ENCODE measurements at places on chromosomes 2 and 18.

GRCh38 chr2:148338541-148338940 lies 306.0 kb upstream of the EPC2 start:
- no peak for DNase-seq

DNA sequence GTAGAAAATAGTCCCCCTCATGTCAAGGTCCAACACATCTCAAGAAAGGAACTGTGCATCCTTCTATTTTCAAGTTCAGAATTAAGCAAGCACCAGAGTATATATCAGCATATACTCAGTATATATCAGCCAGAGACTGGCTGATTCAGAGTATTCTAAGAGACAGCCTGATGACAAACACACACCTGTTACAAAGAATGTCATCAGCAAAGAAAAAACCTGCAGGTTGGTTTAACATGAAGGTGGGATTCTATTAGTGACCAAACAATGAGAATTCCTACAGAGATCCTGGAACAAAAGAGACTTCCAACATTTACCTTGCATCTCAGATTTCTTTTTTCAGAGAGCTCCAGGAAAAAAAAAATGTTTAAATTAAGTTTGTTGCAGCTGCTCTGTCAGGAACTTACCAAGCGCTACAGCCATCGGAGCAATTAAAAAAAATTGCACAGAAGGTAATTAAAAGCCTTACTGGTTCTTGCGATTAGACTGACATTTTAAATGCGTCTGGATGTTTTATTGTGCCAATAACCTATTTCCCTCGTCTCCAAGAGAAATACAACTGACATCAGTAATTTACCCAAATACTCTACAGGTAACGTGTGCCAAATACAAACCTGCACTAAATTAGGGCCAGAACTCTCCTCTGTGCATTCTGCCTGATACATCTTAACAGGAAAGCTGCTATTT lies 218.1 kb downstream of the HNMT start:
- DNase-seq = no peak

DNA sequence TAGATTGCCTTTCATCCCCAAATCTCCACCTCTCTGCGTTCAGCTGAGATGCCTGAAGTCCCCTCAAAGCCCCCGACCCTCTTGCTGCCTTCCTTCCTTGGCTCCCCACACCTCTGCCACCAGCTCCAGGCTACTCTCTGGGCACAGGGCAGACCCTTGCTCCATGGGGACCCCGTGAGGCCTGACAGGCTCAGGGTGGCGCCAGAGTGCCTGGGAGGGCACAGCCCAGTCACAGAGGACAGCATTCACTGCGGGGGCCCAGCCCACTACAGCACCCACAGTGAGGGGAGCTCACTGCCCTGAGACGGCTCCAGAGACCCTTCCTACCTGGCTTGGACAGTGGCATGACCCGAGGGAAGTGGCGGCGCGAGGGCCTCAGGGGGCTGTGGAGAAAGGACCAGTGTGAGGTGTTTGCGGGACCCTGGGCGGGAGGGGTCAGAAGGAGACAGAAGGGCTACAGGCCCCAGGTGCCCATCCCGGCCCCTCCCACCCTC lies 51.0 kb downstream of the AQP12A start:
- no peak for DNase-seq

- no peak for DNase-seq
Measured at GRCh38 chr2:204948024-204948763, 402.9 kb downstream of the PARD3B start.

DNA sequence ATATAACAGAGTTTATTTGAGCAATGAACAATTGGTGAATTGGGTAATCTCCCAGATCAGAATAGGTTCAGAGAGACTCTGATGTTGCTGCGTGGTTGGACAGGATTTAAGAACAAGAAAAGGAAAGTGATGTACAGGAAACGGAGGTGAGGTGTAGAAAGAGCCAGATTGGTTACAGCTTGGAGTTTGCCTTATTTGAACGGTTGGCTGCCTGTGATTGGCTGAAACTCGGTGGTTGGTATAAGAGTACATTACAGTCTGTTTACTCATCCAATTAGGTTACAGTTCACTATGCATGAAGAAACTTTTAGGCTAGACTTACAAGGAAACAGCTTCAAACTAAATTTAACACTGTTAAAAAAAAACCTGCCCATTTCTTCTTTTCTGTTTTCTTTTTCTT lies 68.0 kb upstream of the CABLES1 start:
- no peak for DNase-seq

- DNase-seq = peak; percentile 35
Measured at GRCh38 chr2:38535744-38536506, 66.8 kb downstream of the HNRNPLL start.

DNA sequence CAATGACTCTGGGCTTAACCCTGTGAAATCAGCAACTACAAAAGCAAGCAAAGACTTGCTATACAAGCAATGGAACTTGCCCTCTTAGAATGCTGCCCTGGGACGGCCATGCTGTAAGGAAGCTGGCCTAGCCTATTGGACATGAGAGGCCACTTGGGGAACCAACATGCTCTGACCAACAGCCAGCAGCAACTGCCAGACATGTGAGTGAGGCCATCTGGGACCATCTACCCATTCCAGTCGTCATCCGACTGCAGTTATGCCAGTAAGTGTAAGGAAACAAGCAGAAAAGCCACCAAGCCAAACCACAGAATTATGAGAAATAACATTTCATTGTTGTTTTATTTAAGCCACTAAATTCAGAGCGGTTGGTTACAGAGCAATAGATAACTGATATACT lies 40.9 kb downstream of the CLASP1 start:
- DNase-seq = no peak

DNA sequence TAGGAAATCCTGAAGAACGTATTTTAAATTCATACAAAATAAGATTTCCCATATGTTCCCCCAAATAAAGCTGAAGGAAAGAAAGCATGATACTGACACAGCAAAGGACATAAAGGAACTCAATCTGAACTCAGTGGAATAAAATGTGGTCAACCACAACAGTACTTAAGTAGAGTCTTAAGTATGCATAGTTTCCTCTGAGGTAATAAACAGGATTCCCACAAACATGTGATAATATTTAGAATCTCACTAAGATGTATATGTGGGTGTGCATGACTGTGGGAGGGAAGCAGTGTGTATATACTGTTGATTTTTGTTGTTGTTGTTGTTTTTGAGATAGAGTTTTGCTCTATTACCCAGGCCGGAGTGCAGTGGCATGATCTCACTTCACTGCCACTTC lies 69.3 kb downstream of the NOL10 start:
- no peak for DNase-seq

- DNase-seq = no peak
Measured at GRCh38 chr2:43178602-43179542, 47.5 kb downstream of the ZFP36L2 start.
